Vagina (tissue), 2 donors: ENCODE measurements at places on chromosomes 6 and 20.
A peak's percentile ranks its signal among the peaks of the same experiment; 100 is the strongest.

DNA sequence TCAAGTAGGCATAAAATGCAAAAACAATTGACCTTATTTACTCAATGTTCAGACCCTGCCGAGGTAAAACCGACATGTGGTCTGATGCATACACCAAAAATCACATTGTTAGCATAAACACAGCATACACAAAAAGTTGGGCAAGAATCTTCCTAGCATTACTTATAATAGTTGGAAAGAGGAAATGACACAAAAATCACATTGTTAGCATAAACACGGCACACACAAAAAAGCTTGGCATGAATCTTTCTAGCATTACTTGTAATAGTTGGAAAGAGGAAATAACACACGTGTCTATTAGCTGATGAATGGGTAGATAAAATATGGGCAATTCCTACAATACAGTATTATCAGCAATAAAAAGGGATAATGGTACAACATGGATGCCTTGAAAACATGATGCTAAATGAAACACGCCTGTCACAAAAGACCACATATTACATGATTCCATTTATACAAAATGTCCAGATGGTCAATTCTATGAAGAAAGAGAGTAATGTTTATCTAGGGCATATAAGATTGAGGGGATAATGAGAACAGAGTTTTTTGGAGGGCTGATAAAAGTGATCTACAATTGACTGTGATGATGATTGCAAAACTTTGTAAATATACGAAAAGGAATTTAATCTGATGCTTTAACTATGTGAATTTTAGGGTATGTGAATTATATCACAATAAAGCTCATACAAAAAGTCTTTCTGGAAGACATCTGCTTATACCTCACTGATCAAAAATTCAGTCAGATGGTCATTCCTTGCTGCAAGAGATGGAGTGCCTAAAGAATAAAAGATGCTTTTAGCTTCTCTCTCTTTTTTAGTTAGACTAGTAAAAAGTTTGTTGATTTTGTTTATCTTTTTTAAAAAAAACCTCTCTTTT, 1019.5 kb upstream of the CITED2 start:
- DNase-seq, result no peak

- no peak for DNase-seq
These were observed 25.1 kb downstream of the HCK start for GRCh38 chr20:32077190-32077589.

DNA sequence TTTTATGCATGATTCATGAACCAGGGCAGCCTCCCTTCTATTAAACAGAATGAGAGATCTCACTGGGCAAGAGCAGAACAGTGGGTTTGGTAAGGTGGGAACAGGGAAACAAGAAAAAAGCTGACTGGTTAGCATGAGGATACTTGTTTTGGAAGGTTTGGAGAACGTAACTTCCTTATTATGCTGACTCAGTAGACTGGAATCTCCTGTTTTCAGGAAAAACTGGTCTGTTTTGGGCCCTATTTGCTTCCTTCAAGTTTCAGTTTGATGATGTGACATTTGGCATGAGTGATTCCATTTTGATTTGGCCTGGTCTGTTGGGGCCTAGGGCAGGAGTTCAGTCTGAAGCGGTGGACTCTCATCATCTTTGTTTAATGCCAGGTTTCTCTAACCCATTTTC, 172.0 kb downstream of the MYLK4 start:
- DNase-seq, result no peak

DNA sequence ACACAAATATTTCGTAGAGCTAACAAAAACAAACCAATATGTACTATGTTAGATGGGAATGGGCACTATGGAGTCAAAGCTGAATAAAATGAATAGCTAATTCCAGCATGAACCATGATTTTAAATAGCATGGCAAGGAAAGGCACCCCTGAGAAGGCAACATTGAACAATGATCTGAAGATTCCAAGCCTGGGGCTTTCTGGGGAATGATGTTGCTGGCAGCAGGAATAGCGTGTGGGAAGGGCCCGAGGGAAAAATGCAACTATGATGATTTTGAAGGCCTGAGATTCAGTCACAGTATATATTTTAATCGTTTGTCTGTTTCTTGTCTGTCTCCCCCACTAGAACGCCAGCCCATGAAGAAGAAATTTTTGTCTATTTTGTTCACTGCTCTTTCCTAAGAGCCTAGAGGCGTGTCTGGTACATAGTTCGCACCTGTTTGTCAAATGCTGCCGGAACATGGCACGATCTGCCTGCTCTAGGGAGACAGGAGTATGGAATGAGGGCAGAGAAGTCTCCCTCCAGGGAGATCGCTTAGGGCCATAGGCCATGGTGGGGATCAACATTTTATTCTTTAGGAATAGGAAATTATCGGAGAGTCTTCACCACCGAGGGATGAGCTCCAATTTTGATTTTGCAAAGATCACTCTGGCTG, 84.8 kb upstream of the EYA2 start:
- DNase-seq, result peak; percentile 16

DNA sequence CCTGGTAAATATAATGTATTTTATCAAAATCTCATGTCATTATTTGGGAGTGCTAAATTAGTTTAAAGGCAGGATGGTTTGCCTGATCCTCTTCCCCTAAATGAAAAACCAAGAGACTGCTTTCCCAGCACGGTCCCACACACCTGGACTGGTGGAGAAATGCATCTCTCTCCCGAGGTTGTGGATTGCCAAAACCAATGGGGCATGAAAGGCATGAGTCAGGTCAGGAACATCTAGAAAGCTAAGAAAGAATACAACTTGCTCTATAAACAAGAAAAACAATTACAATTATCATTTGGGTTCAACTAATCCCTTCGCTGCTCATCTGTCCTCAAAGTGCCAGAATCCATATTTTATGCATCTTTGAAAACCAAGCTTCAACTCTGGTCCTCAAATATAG, 308.3 kb upstream of the IRAK1BP1 start:
- no peak for DNase-seq

GRCh38 chr20:41830702-41831101, 212.5 kb upstream of the CHD6 start:
- DNase-seq, result no peak

- no peak for DNase-seq
These were observed 454.6 kb upstream of the EYS start for GRCh38 chr6:66161546-66162108.

DNA sequence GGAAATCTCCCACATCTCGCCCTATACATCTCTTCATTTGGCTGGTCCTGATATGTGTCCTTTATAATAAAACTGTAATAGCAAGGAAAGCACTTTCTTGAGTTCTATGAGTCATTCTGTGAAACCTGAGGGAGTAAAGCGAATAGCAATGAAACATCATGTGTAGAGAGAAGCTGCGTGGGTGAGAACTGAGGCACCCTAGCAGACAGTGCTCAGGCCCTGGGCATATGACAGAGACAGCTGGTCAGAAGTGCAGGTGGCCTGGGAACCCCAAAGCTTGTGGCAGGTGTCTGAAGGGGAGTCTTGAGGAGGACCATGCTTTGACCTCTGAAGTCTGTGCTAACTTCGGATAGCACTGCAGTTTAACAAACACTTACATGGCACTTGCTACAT, 1.3 kb upstream of the BLOC1S5 start:
- DNase-seq, result no peak

DNA sequence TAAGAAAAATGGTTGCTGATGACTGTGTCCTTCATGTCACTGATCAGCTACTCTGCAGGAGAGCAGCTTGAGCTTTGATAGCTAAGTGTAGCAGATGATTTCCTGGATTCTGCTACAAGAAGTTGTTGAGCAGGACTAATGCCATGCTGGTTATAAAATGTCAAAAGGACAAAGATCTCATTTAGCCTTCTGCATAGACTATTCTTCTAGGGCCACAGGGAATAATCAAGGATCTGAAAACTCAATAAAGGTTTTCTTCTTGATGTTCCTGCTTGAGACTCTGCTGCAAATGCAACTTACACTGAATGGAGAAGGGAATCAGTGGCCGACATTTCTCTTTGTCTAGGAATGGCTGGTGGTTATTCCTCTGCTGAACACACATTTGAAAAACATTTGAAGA, 360.3 kb upstream of the PTCHD4 start:
- DNase-seq, result no peak

DNA sequence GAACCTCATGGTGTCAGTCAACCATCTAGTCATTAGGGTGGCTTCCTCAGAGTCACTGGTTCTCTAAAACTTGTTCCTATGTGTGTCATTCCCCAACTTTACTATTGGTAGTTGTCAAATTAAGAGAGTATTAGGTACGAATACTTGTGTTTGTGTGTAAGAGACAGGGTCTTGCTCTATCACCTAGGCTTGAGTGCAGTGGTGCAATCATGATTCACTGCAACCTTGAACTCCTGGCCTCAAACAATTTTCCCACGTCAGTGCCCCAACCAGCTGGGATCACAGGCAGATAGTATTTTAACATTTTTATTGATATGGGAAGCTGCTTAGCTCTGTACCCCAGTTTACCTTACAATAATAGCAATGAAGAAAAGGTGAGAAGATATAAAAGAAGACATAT, 50.6 kb downstream of the BMP6 start:
- no peak for DNase-seq

DNA sequence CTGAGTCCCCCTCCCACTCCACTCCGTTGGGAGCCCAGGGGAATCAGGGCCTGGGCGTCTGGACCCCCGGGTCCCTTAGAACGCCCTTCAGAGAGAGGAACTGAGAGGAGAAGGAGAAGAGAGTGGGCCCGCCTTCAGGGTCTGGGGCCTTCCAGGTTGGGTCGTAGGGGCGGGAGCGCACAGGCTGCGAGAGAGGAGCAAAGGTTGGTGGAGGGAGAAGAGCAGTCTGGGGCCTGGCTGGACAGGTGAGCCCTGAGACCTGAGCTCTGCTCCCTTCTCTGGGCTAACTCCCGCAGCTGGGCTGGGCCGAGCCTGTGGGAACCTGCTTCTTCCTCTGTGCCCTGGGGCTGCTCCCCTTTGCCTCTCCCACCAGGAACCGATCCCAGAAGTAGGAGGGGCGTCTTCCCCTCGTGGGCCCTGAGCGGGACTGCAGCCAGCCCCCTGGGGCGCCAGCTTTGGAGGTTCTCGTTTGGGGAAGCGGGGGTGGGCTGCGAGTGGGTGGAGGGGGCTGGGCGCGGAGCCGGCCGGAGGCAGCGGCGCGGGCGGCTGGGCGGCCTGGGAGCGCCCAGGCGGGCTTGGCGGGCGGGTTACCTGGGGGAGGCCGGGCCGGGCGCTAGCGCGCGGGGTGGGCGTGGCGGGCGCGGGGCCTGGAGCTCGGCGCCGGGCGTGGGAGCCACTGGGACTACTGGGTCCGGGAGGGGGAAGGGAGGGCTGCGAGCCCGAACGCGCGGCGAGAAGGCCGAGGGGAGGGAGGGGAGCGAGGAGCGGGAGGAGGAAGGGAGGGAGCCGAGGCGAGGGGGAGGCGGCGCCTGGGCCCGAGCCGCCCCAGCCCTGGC, at the start of gene DDR1:
TSS of gene DDR1 (plus strand) at position 835 of the 836 bp plus-strand sequence. CDS start 4,211 bp downstream, outside the sequence.
- peak; percentile 96 for DNase-seq

DNA sequence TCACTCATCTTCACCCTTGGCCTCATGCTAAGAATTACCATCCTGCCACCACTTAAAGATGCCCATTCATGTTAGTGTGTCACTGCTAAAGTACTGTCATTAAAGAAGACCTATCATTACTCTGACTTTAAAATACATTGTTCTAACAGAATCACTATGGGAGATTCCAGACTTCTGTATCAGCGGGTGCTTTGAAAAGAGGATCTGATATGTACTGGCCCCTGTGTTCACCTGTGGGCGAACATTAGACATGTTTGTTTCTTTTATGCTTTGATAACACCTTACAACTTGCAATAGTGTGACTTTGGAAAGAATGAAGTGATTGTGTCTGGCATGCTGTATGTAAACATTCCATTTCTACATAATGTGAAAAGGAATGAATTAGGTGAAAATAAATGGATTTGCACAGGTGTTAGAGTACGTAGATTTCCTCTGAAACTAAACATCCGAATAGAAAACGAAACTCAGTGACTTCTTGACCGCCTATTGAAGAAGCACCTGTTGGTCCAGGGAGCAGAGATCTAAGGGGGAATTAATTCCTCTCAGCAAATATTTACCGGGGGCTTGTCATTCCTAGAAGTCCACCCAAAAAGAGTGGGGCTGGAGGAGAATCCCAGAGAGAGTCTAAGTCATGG, 132.3 kb downstream of the CARMIL1 start:
- DNase-seq, result no peak

DNA sequence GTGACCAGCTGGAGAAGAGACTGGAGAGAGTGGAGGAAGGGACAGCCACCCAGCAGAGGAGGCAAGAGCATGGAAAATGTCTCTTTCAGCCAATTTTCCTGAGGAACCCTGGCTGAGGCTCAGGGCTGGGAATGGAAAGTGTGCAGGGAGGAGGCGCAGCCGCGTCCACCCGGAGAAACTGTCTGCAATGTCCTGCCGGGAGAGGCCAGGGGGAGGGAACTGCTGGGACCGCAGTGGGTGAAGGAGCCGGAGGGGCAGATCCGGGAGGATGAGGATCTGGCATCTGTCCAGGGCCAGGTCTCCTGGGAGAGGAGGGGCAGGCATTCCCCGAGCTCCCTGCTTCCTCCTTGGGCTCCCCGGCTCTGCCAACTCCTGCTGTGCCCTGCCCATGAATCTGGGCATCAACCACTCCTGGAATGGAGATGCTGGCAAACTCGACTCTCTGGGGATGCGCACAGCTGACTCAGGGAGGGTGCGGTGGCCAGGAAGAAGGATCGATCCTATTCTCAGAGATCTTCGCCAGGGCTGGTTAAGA, 17.4 kb upstream of the HM13 start:
- DNase-seq, result no peak

DNA sequence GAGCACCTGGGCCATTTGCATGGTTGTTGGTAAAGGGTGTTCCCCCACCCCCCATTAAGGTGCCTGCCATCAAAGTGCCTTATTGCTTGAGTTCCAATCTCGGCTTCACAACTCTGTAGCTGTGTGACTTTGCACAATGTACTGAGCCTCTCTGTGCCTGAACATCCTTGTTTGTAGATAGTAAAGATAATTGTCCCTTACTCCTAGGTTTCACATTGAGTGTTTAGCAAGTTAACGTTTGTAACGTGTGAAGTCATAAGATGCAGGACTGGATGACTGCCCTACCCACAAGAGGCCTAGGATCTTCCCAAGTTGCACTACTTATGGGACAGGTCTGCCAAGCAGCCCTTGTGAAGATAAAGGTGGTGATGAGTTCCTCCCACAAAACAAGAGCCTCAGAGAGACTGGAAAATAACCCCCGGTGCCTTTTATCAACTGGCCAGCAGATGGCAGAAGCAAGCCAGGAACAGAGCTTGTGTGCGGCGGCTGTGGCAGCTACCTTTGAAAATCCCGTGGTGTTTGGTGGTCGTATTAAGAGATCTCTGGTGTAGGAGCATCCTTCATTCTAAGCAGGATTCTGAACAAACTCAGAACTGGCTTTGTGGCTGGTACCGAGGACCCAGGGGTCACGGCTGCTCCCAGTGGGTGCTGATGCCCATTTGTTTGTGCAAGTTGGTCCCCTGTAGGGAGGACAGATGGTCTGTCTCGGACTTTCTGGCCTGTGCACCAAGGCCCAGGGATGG, 99.1 kb downstream of the CDH26 start:
- no peak for DNase-seq

GRCh38 chr6:148374040-148374774, 31.6 kb downstream of the SASH1 start:
- no peak for DNase-seq
